ENCODE measurements at places on chromosomes 12 and 14.

GRCh38 chr14:60273956-60274355, 24.9 kb downstream of the PPM1A start:
- DNase-seq: no peak

DNA sequence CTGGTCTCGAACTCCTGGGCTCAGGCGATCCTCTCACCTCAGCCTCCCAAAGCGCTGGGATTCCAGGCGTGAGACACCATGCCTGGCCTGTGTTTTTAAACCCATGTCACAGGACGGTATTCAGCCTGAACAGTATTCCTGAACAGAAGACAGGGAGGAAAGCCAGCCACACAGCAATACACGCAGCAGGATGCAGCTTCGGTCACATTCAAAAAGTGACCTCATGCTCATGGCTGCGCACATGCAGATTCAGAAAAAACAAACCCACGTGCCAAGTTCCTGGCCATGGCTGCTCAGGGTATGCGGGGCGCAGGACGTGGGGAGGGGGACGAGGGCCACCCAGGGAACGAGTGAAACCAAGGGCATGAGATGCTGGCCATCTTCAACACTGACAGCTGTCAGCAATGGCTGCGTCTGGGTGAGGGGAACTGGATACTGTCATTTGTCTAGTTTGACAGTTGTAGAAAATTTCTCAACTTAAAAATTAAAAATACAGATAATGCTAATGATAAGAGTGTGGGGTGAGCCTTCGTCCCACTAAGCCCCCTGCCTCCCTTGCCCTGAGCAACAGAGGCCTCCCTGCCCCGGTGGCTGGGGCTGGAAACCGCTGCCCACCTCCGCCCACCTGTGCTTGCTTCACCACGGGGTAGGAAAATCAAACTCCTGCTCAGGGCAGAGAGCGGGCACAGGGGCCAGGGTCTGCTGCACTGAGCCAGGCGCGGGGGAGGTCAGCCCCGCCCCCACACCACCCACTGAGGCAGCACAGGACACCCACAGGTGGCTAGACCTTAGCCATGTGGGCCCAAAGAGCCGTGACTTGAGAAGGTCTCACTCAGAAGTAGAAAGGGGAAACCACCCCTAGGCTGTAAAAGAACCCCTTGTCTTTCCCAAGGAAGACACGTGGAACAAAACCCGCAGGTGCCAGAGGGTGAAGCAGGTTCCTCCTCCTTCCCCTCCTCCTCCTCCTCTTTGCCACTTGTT, 84.2 kb downstream of the SCARB1 start:
- DNase-seq: no peak

DNA sequence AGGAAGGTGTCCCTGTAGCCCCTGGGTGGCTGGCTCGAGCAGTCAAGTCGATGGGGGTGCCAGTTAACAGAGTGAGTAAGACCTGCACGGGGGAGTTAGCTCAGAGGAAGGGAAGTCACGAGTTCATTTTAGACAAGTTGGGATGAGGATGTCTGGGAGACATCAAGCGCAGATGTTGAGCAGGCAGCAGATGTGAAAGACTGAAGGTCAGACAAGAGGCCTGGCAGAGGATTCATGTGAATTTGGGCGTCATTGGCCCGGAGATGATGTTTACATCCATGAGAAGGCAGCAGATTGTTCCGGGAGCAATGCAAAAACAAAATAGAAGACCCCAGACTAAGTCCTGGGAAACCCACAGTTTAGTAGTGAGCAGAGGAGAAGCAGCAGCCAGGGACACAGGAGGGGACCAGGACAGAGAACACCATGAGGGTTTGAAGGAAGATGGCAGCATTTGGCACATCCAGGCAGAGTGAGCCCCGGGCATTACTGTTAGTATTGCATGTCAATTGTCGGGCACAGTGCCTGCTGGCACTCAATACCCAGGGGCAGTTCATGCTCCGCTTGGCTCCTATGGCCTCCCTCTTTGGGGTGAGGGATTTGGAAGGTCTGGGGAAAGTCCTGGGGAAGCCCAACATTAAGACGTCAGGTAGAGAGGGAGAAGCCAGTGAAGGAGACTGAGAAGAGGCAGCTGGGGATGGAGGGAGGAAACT, 15.1 kb downstream of the LTBP2 start:
- no peak for DNase-seq

GRCh38 chr14:94650806-94651805, 38.9 kb downstream of the SERPINA3 start:
- DNase-seq: no peak

DNA sequence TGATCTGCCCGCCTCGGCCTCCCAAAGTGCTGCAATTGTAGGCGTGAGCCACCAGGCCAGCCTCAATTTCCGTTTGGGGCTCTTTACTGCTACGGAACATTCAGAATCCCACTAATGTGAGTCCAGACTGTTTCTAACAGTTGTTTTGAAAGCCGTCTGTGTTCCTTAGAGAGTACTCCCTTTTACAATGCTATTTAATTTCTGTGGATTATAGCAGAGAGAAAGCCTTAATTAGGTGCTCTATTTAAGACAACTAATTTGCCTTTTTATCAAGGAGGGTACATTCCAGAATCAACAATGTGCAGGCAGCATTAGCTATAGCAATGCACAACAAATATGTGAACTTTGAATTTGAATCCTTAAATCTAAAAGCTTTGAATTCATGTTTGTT, 2.8 kb upstream of the SAV1 start:
- no peak for DNase-seq

DNA sequence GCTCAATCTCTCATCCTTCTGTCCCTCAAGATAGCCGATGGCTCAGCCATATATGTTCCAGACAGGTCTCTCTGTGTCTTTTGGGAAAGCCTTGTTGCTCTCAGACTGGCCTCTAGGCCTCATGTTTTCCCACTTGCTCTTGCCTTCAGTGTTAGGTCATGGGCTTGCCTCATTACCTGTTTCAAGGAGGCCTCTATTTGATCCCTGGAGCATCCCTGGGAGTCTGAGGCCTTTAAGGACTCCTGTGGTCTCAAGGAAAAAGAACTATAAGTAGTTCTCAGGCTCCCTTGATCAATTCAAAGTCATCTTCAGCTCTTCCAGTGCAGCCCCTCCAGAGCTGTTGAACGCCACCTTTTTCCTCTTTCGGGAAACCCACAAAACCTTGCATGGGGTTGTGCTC, 47.9 kb downstream of the NTF3 start:
- DNase-seq: peak; percentile 39

- DNase-seq: no peak
Observed at GRCh38 chr14:36665887-36666415, 4.3 kb downstream of the PAX9 start.

DNA sequence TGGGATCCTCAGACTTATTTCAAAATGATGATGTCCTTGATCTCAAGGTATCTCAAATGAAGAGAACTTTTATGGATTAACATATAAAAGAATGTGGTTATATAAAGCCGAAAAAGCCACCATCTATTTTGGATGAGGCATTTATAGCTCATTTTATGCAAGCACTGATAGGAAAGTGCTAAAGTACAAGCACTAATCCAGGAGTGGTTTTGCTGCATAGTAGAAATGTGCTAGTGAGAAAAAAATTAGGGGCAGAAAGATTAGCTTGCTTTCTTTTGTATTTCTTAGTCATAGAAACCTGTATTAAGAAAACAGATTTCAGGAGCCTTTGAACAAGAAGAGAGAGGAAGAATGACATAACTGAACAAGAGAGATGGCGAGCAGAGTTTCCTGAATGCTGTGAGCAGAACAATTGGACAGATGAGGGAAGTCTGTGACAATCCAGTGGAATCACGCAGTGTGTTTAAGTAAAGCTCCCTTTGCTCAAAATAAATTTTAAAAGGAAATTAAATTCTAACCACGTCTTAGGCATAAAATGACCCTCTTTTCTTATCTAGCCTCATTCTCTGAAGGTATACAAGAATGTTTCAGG, 238.2 kb upstream of the NOVA1 start:
- no peak for DNase-seq

- DNase-seq: no peak
Observed at GRCh38 chr14:23118506-23119362, at the start of gene CEBPE. Gene CEBPE, minus strand, starts transcription at chr14:23119255. Its CDS starts 164 bp downstream, at chr14:23119091.

DNA sequence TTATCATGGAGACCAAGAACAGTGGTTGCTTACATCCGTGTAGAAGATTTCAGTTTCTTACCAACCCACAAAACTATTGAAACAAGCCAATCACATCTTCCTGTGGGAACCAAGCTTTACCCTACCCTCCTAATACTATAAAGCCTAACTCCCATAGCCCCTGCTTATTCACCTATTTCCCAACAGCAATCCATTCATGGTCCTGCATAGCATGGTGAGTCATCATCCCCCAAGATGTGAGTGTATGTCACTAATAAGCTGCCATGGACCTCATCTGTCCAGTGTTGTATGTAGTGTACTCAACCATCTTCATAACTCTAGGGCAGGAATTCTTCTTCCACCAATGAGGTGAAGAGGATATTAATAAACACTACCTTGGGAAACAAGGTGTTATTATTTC, 1620.4 kb upstream of the FLRT2 start:
- no peak for DNase-seq

- DNase-seq: peak; percentile 75
Observed at GRCh38 chr12:4809449-4810218, 89.4 kb downstream of the GALNT8 start.

- DNase-seq: no peak
Observed at GRCh38 chr12:52249511-52250047, 16.5 kb downstream of the KRT7 start.

GRCh38 chr12:56722832-56723231, 2.3 kb downstream of the NACA start:
- DNase-seq: no peak

GRCh38 chr12:125320177-125320576, 254.9 kb downstream of the AACS start:
- no peak for DNase-seq

- no peak for DNase-seq
Observed at GRCh38 chr12:122022393-122023338, 982 bp downstream of the BCL7A start.

DNA sequence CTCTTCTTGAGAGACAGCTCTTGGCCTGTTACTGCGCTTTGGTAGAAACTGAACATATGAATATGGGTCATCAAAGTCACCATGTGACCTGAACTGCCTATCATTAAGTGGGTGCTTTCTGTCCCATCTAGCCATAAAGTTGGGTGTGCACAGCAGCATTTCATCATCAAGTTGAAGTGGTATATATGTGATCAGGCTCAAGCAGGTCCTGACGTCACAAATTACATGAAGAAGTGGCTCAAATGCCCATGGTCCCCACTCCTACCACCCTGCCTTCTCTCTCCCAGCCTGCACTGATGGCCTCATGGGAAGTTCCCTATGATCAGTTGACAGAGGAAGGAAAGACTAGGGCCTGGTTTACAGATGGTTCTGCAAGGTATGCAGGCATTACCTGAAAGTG, 308.8 kb upstream of the MGAT4C start:
- no peak for DNase-seq

DNA sequence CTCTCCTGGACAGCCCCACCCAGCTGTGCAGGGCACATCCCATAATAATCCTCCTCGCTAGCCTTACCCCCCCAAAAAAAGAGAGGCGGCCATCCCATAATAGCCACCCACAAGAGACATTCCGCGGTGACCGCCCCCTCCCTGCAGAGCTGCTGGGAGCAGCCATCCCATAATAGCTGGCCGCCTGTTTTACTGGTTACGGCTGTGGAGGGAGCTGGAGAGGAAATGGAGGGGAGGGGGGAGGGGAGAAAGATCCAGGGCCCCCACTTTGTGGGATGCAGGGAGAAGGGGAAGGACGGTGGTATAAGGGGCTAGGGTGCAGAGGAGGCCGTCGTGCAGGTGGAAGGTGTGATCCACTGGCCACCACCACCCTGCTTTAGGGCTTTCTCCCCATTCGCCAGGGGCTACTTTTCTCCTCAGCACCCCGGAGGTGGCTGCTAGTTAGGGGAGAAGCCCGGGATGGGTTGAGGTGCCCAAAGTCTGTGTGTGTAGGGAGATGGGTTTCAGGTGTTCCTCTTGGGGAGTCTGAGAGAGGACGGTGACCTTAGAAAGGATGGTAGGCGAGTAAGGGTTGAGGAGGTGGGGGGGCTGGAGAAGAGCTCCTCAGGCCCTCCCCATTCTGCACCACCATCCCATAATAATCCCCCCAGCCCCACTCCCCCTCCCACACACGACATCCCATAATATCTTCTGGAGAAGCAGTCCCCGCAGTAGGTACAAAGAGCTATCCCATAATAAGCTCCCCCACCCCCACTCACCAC, 6.0 kb upstream of the CHD4 start:
- peak; percentile 83 for DNase-seq

DNA sequence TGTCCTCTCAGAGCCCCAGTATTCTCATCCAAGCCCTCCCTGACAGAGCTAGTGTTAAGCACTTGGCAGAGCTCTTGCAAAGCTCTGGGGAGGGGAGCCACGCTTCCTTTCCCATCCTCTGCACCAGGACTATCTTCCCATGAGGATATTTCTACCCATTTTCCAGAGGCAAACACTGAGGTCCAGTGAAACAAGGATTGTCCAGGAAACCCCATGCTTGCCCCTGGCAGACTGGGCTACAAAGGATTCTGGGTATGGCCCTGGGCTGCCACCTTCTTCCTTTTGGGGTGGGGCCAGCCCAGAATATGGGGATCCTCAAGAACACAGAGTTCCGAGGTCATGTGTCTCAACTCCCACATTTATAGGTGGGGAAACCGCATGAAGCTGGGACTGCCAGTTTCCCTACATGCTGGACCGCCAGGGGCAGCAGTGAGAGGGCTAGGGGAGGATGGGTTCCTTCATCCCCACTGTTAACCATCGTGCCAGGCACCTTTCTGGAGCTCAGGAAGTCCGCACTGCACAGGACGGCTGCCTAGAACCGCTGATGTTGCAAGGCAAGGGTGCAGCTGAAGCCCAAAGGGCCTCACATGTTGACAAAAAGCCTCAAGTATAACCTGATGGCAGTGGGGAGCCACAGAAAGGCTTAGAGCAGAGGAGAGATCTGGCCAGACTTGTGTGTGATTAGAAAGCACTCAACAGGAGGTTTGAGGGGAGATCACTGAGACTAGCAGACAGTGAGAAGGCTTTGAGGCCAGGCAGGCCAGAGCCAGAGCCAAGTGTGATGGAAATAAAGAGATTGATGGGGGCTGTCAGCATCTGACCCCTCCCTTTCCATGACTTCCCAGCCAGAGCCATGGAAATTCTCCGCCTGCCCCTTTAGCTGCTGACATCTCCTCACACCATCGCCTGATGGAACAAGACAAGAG, 5.5 kb upstream of the CCDC85C start:
- no peak for DNase-seq

DNA sequence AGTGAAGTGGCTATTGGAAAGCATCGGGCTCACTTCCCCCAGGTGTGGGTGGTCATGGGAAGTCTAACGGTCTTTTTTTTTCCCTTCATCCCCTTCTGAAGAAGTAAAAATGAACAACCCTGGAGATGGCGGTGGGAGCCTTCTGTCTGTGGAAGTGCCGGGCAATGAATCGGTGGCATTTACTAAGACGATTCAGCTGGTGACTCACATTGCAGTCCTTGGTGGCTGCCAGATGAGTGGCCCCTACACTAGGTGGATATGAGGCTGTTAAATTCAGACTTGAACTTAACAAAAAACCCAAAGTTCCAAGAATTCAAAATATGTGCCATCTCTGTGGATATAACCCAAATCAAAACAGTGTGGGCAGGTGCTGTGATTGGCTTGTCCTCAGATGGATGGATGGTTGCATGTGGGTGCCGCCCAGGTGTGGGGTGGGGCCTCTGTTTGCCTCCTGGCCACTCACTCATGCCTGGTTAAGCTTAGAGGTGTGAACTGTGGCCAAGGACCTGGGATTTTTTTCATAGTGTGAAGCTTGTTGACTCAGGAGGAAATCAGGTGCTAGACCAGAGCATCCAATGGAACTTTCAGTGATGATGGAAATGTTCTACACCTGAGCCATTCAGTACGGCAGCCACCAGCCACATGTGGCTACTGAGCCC, 176.7 kb upstream of the NOS1 start:
- no peak for DNase-seq

All from ELF-1 (cell line).